ENCODE measurements at places on chromosomes 11 and 22. TPM values are rescaled to one million over a fixed set of nuclear protein-coding genes. Genes with fewer than 3 reads are reported as not detected.

DNA sequence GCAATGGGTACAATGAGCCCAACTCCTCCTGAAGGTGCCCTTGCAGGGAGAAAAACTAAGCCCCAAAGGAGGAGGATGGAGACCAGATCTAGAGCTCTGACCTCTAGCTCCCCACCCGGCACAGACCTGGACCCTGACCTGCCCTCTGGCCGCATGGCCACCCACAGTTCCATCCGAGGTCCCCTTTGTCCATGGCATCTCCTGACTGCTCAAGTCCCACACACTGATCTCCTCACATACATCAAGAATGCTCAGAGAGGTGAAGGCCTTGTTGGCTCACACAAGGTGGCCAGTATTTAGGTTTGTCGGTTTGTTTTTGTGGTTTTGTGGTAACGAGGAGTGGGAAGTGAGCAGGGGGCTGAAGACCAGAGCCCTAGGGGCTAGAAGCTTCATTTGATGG is 423.5 kb upstream of the B3GAT1 start:
- no peak for DNase-seq

DNA sequence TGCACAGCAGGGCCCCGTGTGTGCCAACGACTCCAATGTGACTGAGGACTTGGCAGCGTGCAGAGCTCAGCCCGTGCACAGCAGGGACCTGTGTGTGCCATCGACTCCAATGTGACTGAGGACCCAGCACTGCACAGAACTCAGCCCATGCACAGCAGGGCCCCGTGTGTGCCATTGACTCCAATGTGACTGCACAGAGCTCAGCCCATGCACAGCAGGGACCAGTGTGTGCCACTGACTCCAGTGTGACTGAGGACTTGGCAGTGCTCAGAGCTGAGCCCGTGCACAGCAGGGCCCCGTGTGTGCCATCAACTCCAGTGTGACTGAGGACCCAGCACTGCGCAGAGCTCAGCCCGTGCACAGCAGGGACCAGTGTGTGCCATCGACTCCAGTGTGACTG is 347.8 kb upstream of the B3GAT1 start:
- DNase-seq: no peak

DNA sequence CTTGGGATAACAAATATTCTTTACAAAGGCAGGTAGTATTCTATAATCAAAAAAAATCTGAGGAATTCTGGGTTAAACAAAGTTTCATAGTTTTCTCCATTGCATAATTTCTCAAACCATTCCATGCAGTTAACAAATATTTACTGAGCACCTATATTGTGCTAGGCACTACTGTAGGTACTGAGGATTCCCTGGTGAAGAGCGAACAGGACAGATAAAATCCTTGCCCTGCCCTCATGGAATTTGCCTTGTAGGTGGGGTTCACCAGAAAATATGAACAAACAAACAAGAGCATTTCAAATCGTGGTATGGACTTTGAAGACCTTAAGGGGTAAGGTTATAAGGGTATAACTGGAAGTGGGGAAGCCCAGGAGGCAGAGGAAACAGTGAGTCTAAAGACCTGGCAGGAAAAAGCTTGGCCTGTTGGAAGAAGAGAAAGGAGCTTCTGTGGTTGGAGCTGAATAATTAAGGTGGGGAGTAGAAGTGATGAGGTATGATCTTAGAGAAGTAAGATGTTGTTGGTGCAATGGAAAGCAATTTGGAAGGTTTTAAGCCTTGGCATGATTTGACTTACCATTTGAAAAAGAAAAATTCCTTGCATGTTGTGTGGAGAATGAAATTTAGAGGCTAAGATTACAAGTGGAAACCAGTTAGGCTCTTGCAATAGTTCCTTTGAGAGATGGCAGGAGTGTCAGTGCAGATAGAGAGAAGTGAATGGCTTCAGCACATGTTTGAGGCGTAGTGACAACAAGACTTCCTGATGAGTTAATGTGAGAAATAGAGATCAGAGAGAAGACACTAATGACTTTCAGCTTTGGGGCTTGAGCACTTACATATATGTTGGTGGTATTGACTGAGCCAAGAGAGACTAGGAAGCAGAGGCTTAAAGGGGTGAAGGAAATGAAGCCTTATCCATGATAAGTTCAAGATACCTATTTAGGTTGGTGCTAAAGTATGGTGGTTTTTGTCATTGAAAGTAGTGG is 55.7 kb upstream of the PICALM start:
- DNase-seq: no peak

OR4D9 gene
- total RNA-seq: not detected

TENM4 gene
- total RNA-seq: 46.6 TPM

DNA sequence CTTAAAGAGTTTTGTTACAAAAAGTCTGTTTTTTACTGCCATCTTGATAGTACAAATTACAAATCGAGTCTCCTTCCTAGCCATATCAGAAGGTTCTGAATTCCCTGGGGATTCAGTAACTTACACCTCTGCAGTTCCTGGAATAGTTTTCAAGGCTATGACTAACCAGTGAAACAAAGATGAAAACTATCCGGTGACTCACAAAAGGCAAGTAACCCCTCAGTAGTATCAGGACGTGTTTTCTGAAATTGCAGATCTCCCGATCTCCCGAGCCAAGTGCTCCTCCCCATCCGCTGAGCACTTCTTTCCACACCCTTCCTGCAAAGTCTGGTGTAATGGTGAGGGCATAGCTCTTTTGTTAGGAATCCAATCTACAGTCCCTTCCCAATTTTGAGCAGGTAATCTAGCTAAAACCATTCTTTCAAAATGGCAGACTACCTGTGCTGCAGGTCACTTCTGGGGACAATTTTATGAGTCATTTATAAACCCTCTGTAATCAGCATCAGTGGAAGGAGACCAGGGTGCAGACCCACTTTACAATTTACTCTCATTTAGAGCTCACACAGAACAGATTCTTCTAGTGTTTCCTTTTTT is 7.7 kb downstream of the E2F8 start:
- no peak for DNase-seq

APOL4 gene
- total RNA-seq: 51.4 TPM

GRCh38 chr11:121112498-121113455 is 11.7 kb downstream of the TECTA start:
- DNase-seq: no peak

CASP5 gene
- 0.29 TPM for total RNA-seq

- peak; percentile 14 for DNase-seq
Observed at GRCh38 chr22:30830907-30831306, 136.2 kb downstream of the OSBP2 start.

KRTAP5-11 gene
- not detected for total RNA-seq

ZNF280A gene
- not detected for total RNA-seq

GRCh38 chr11:107860688-107861087 is 2.1 kb upstream of the SLC35F2 start:
- DNase-seq: peak; percentile 26

DNA sequence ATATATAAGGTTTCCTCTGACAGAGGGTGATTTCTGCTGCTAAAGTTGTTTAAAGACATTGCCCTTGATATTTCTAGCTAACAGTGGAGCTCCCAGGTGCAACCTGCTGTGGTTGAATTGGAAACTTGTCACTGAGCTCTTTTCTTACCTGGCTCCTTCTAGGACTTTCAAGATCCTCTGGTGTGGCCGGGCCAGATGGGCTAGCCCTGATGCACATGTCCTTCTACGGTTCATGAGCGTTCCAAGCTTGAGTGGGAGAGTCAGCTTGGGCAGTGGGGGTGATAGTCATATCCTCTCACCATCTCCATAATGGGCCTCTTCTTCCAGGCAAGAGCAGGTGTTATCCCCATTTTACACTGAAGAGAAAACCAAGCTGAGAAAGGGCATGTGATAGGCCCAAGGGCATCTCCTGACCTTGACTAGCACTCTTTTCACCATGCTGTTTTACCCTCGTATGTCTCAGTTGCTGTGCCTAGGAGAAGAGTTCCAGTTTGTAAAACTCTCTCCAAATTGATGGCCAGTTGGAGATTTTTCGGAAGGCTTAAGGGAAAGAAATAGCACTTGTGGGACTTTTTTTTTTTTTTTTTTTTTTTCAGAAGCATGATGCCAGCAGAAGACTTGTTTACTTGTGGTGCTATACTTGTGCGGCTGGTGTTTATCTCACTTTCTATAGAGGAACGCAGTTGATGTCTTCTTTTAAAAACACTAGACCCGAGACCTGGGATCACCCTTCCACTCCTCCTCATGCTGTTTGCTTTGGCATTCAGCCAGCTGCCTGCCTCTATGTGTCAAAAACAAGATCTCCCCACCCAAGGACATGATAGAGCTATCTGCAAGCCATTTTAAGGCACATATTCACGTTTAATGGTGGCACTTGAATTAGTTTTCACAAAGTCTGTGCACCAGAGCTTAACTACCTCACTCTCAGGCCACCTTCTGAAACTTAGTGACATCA is 32.6 kb downstream of the TEAD1 start:
- no peak for DNase-seq

DNA sequence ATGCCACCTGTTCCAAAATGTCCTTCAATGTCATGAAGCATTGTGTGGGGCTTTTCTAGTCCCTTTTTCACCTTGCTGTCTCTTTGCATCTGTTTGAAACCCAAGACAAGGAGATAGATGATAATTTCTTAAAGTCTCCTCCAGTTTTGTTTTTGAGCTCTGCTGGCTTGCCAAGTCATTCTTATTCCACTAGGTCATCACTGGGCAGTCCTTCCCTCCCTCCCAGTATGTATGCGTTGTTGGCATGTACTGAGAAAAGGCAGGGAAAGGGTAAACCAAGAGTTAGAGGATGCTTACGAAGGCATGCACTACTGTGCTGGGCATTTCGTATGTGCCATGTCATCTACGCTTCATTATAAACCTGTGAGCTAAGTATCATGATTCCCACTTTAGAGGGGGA is 78.6 kb downstream of the PARVA start:
- no peak for DNase-seq

GRCh38 chr22:28889478-28890024 is 6.2 kb downstream of the ZNRF3 start:
- DNase-seq: no peak

DNA sequence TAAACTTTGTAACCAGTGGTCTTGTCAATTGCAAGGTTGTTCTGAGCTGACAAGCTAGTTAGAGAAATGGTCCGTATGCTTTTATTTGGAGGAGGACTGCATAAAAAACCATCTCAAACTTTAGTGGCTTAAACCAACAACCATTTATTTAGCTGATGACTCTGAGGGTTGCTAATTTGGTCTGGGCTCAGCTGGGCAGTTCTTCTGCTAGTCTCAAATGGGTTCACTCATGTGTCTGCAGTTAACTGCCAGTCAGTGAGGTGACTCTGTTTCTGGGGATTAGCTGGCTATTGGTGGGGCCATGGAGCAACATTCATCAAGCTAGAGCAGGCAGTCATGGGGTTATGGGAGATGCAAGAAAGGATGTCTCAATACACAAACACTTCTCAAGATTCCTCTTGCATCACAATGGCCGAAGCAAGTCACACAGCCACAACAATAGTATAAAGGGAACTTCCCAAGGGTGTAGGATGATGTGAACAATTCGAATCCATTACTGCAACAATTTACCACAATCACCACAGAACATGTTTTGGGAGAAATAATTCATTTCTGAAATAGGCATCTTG is 521.9 kb downstream of the INSC start:
- no peak for DNase-seq

SAA1 gene
- 5,251 TPM for total RNA-seq
